ENCODE measurements at places on chromosomes 13 and 19. TPM values are rescaled to one million over a fixed set of nuclear protein-coding genes. Genes with fewer than 3 reads are reported as not detected.

The STXBP2 gene
- total RNA-seq, result 27.7 TPM

The SLC17A7 gene
- total RNA-seq, result 0.16 TPM

The ZNF433 gene
- 1.6 TPM for total RNA-seq

The LGI4 gene
- not detected for total RNA-seq

The MED26 gene
- 3.1 TPM for total RNA-seq

The FFAR3 gene
- total RNA-seq, result not detected

The EFNA2 gene
- total RNA-seq, result 0.19 TPM

The CGB3 gene
- total RNA-seq, result not detected

The DAND5 gene
- 0.06 TPM for total RNA-seq

The TTC9B gene
- total RNA-seq, result not detected

The CLDN10 gene
- total RNA-seq, result under 0.01 TPM

The SPACA4 gene
- total RNA-seq, result not detected
